ENCODE measurements at places on chromosomes 12 and 14.

GRCh38 chr12:52082988-52083637 lies 3.6 kb downstream of the SMIM41 start:
- H3K27ac ChIP-seq: no peak overlapping the region
- H3K36me3 ChIP-seq: peaks cover 16% of the 10 kb centered on the region
- H3K4me1 ChIP-seq: no peaks in the 10 kb centered on the region
- DNase-seq: peak; percentile 39
- no peak overlapping the region for H3K4me3 ChIP-seq
- H3K27me3 ChIP-seq: no peaks in the 10 kb centered on the region

DNA sequence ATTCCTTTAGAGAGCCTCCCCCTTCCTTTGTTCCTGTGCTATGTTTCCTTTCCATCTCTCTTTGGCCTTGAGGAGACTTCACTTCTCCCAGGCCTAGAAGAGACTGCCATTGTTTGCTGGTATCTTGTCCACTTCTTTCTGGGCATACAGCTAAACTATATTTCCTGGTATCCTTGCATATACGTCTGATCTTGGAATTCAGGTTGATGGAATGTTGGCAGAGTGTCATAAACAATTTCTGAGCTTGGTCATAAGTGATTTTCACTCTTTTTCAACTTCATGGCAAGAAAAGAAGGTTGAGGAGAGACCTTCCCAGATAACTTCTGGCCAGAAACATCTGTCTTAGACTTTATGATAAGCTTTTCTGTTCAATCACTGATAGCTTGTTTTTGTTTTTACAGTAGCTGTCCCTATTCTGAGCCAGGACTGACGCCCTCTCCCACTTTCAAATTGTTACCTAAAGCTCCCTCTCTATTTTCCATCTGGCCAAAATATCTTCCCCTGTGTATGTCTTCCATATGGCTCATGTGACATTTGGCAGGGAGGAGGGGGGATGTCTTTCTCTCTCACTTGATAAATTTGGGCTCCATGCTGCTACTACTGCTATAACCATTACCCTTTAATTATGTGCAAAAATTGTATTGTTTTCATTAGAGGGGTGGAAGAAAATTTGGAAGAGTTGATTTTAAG lies 457.0 kb downstream of the ADAMTS20 start:
- no peaks in the 10 kb centered on the region for H3K27me3 ChIP-seq
- H3K4me3 ChIP-seq: no peak overlapping the region
- no peaks in the 10 kb centered on the region for H3K36me3 ChIP-seq
- no peaks in the 10 kb centered on the region for H3K4me1 ChIP-seq
- no peak overlapping the region for H3K27ac ChIP-seq

DNA sequence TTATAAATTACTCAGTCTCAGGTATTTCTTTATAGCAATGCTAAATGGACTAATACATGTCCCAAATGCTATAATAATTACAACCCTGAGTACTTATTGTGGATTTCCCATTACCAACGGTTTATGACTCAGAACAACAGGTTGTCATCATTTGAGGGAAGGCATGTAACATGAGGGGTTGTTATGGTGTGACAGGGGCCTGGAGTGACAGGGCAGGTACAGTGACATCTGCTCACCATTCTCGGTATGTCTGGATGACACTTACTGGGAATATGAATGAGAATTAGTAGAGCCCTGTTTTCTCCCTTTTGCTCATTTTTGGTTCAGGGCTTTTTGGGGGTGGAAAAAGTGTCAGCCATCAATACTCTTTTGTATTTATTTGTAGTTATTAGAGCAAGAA lies 36.2 kb upstream of the FERMT2 start:
- H3K27me3 ChIP-seq: no peaks in the 10 kb centered on the region
- no peak overlapping the region for H3K4me3 ChIP-seq
- H3K4me1 ChIP-seq: no peaks in the 10 kb centered on the region
- no peak for DNase-seq
- H3K36me3 ChIP-seq: no peaks in the 10 kb centered on the region

- no peaks in the 10 kb centered on the region for H3K27me3 ChIP-seq
- H3K36me3 ChIP-seq: no peaks in the 10 kb centered on the region
- no peak for DNase-seq
- H3K4me3 ChIP-seq: no peak overlapping the region
- H3K4me1 ChIP-seq: no peaks in the 10 kb centered on the region
- H3K27ac ChIP-seq: no peak overlapping the region
These were observed 268.5 kb downstream of the FOXG1 start for GRCh38 chr14:29035134-29035533.

GRCh38 chr12:53988541-53989226 lies 3.7 kb downstream of the HOXC10 start:
- H3K36me3 ChIP-seq: no peaks in the 10 kb centered on the region
- H3K27ac ChIP-seq: no peak overlapping the region
- H3K4me1 ChIP-seq: peaks cover 2% of the 10 kb centered on the region

DNA sequence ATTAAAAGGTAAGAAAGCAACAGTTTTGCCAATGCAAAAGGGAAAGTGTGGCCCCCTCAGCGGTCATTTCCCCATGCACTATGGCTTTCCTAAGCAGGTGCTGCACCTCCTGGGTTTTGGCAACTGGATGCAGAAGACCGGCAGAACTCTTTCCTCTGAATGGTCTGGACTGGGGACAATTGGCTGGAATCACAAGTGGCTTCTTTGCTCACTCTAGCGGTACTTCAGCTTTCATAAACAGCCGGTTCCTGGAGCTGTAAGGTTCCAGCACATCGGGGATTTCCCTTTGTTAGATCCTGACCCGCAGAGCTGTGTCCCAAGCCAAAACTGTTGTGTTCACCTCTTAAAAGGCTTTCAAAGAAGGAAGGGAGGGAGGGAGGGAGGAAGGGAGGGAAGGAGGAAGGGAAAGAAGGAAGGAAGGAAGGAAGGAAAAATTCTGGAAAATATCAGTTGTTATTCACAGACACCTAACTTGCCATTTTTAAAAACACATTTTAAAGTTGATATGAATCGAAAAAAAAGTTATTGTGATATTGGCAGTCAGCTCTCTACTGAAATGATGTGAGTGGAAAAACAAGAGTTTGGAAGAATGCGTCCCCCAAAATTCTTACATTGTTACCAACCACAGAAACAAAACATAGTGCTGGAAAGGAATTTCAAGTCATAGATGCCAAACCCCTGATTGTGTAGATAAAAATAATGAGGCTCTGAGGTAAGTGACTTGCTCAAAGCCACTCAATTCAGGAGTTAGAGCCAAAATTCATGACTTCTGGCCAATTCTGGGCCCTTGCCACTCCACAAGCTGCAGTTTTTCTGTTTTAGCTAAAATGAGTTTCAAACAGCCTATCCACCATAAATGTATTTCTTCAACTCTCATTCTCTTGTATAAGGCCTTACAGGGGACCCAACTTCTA lies 220.6 kb upstream of the HMGA2 start:
- H3K36me3 ChIP-seq: no peaks in the 10 kb centered on the region
- no peaks in the 10 kb centered on the region for H3K27me3 ChIP-seq
- H3K4me3 ChIP-seq: no peak overlapping the region

- no peak overlapping the region for H3K4me3 ChIP-seq
- no peak for DNase-seq
- no peaks in the 10 kb centered on the region for H3K4me1 ChIP-seq
- no peaks in the 10 kb centered on the region for H3K27me3 ChIP-seq
These were observed 565.4 kb downstream of the DIO2 start for GRCh38 chr14:79645753-79646362.

- H3K27ac ChIP-seq: no peak overlapping the region
- no peaks in the 10 kb centered on the region for H3K27me3 ChIP-seq
These were observed 2.1 kb downstream of the GPX2 start for GRCh38 chr14:64940336-64940910.

DNA sequence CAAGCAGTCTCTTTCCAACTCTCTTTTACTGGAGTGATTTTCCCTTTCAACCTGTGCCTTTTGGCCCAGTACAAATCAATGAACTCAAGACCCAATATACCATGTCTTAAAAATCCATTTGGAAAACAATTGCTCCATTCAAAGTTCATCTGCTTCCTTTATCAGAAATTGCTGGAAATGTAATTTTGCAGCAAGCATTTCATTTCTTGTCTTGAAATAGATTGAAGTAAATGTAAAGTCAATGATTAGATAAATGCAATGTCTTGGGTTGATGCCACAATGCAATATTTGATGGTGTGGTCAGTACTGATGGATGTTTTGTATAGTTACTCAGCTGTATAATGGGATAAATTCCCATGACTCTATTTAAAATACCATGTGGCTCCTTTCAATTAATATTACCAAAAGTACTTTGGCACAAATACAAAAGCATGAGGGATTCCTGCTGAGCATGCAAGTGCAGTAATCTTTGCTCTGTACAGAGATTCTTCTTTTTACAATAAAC lies 707.7 kb upstream of the NOVA1 start:
- H3K27ac ChIP-seq: no peak overlapping the region
- H3K4me3 ChIP-seq: no peak overlapping the region
- no peaks in the 10 kb centered on the region for H3K27me3 ChIP-seq
- H3K36me3 ChIP-seq: no peaks in the 10 kb centered on the region
- H3K4me1 ChIP-seq: no peaks in the 10 kb centered on the region
- DNase-seq: no peak

DNA sequence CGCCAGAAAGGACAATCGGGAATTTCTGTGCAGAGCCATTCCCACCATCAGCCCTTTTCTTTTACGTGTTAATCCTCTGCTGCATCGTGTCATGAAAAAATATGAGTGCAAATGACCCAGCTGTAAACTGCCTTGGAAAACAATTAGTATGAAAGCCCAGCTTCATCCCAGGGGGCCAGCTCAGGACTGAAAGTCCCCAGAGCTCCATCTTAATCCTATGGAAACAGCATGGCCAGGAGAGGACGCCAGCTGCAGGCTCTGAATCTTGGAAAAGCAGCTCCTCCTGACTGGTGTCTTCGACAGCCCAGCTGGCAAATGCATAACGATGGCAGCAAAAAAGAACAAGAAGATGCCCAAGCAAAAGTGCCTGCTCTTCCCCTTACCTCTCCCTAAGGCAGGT lies 191.5 kb downstream of the NTF3 start:
- no peaks in the 10 kb centered on the region for H3K4me1 ChIP-seq
- H3K36me3 ChIP-seq: no peaks in the 10 kb centered on the region
- H3K4me3 ChIP-seq: no peak overlapping the region
- DNase-seq: no peak

DNA sequence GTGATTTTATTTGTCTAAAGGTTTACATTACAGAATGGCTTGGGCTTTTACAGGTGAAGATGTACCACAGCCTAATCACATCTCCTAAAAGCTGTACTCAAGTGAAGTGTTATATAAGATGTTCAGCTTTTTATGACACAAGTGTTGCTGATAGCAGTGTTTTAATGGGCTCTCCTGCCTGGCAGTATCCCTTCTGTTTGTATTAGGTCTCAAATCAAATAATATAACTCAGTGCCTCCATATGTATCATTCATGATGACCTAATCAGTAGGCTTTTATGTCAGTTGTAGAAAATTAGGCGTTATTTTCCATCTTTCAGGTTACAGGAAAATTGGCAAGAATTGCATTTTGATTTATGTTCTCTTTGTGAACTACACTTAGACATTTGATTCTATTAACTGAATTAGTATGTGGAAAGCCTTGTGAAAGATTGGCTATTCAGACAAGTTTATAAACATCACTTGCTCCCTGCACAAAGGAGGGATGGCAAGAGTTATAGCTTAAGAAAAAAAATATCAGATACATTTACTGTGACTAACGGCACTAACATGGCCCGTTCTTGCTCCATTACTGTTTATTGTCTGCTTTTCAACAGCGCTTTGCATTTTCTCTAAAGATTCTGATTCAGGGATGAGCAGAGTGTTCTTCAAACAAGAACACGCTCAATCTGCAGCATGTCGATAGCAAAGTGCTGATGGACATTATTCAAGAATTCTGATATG lies 143.7 kb upstream of the DIO2 start:
- DNase-seq: no peak
- H3K36me3 ChIP-seq: no peaks in the 10 kb centered on the region
- H3K4me3 ChIP-seq: no peak overlapping the region
- H3K4me1 ChIP-seq: no peaks in the 10 kb centered on the region
- H3K27me3 ChIP-seq: no peaks in the 10 kb centered on the region
- no peak overlapping the region for H3K27ac ChIP-seq

DNA sequence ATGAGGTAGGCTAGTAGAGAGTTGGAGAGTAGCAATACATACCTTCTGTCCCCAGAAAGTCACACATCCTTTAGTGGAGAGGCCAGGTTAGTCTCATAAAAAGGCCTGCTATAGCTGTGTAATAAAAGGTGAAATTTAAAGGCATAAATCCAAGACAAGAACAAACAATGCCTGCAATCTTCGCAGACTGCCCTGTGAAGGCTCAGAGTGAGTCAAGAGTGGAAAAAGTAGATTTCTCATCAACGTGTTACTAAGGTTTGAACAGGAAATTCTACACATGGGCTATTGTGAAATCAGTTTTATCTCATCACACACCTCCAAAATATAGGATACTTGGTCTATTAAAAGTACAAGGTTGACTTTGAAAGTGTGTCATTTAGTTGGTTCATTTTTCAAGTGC lies at the start of gene KLRC1:
KLRC1 (minus strand) TSS at position 222 of the 400 bp plus-strand sequence. CDS start 2,221 bp downstream, outside the sequence.
- no peaks in the 10 kb centered on the region for H3K36me3 ChIP-seq
- H3K4me3 ChIP-seq: no peak within 1 kb of the TSS
- H3K27ac ChIP-seq: no peak within 1 kb of the TSS

DNA sequence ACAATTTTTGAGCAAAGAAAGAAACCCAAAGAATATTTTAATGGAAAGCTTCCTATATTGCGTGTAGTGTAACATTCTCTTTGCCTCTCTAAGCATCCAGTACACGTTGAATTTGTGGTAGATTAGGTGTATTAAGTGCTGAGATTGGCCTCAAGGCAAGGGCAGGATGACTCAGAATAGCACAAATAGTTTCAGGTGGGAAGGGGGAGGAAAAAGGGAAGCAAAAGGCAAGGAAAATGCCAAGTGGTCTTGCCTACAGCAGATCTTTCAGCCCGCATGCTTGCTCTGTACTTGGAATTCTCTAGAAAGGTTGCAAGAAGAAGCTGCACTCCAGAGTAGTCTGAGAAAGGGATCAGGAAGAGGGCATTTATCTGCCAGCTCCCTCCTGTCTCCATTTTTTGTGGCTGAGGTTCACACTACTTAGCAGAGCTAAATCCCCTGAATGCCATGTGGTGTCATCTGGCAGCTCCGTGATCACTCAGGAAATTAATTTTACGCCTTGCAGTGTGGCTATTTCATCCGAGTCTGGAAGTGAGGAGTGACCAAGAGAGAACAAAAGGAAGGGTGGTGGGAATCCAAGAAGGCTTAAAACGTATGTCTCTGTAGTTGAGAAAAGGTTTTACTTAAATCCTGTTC lies 28.5 kb downstream of the CDKN1B start:
- no peak overlapping the region for H3K27ac ChIP-seq
- peaks cover 3% of the 10 kb centered on the region for H3K4me1 ChIP-seq
- H3K27me3 ChIP-seq: no peaks in the 10 kb centered on the region
- H3K4me3 ChIP-seq: no peak overlapping the region
- H3K36me3 ChIP-seq: no peaks in the 10 kb centered on the region

- peaks cover 17% of the 10 kb centered on the region for H3K4me1 ChIP-seq
- DNase-seq: peak; percentile 100
- no peaks in the 10 kb centered on the region for H3K27me3 ChIP-seq
- peaks cover 8% of the 10 kb centered on the region for H3K36me3 ChIP-seq
- H3K27ac ChIP-seq: no peak overlapping the region
These were observed 12.4 kb downstream of the MSI1 start for GRCh38 chr12:120356567-120357030.

DNA sequence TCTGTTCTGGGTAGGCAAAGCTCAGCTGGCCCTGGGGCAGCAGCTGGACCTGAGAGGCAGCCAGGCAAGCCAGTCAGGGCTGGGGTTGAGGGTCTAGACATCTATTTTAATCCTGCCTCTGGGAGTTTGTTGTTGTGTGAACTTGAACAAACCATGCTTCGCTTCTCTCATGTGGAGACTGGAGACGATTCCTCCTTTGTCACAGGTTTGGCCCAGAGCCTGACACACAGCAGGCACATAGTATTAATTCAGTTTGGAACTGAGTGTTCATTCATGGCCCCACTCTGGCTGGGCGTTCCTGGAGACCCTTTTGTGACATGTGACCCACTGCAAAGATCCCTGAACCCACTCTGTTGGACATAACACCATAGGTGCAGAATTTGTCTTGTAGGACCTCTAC lies 39.3 kb downstream of the NGB start:
- no peak overlapping the region for H3K27ac ChIP-seq
- H3K36me3 ChIP-seq: no peaks in the 10 kb centered on the region
- H3K4me3 ChIP-seq: no peak overlapping the region
- H3K4me1 ChIP-seq: no peaks in the 10 kb centered on the region
- H3K27me3 ChIP-seq: no peaks in the 10 kb centered on the region

Measured in trophoblast cell (in vitro differentiated cells and primary cell).